GF-D8 (cell line): ENCODE measurements at places on chromosomes 1 and 21.

DNA sequence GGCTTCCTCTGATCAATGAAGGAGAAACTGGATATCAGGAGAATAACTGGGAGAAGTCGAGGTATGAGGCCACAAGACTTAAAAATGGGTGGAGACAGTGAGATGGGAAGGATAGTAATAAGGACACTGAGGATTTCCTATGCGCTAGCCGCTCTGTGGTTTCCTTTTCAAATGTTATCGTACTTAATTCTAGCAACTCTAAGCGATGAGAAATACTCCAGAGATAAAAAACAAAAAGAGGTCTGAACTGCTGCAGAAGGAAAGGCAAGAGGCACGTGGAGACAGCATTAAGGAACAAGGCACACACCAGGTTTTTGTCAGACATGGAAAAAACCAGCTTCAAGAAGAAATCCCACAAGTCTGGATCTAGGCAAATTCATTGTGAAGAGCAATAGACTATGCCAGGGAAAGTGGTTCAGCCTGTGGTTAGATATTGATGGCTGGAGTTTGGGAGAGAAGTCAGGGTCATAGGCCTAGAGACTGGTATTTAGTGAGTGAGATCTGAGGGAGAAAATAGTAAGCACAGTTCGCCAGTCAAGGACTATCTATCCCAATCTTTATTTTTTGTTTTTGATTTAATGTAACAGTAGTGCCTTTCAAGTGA, 5.3 kb downstream of the CLCA2 start:
- no peak for DNase-seq

- no peak for DNase-seq
Observed at GRCh38 chr1:36658838-36659237, 176.1 kb upstream of the CSF3R start.

DNA sequence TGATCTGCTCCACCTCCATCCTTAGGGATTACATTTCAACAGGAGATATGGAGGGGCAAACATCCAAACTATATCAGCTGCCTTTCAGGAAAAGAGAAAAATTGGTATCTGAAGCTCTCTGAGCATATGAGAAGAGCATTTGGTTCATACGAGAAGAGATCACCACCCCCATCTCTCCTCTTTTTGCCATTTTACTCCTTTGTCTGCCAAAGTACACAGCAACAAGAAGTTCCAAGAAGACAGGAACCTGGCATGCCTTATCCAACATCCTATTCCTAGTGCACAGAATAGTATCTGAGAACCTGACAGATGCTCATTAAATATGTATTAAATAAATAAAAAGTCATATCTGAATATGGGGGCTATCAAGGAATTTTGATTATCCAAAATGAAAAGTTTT, 142.5 kb upstream of the PKN2 start:
- DNase-seq, result no peak

- DNase-seq, result no peak
Observed at GRCh38 chr1:238141353-238141752, 250.6 kb upstream of the ZP4 start.

DNA sequence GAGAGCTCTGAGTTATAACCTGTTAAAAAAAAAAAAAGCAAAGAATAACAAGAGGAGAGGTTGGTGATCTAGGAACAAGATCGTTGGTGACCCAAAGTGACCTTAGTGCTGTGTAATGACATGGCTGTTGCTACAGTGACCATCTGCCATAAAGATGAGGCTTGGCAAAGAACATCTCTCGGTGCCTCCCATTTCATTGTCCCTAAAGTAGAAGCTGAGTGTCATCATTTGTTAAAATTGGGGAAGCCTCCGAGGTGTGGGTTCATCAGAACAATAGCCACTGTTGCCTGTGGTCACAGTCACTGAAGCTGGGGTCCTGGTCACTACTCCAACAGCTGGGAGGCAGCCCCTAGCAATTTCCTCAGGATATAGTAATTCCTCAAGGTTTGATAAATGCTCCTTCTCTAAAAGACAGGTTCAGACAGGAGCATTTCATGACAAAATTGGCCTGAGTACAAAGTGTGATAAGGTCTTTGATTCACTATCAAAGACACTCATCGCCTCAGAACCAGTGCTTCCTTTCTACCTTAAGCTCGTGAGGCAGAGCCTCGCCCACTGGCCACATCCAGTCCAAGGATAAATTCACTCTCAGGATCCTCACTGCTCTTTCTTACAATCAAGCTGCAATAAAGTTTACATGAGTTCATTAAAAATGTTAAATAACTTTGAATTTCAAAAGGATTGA, 81.9 kb upstream of the RGS2 start:
- no peak for DNase-seq

- no peak for DNase-seq
Observed at GRCh38 chr1:111742938-111743549, 3.8 kb upstream of the INKA2 start.

- DNase-seq, result no peak
Observed at GRCh38 chr1:229204921-229205777, 65.8 kb upstream of the RAB4A start.

- DNase-seq, result no peak
Observed at GRCh38 chr1:215923129-215923824, 356.2 kb downstream of the KCTD3 start.

DNA sequence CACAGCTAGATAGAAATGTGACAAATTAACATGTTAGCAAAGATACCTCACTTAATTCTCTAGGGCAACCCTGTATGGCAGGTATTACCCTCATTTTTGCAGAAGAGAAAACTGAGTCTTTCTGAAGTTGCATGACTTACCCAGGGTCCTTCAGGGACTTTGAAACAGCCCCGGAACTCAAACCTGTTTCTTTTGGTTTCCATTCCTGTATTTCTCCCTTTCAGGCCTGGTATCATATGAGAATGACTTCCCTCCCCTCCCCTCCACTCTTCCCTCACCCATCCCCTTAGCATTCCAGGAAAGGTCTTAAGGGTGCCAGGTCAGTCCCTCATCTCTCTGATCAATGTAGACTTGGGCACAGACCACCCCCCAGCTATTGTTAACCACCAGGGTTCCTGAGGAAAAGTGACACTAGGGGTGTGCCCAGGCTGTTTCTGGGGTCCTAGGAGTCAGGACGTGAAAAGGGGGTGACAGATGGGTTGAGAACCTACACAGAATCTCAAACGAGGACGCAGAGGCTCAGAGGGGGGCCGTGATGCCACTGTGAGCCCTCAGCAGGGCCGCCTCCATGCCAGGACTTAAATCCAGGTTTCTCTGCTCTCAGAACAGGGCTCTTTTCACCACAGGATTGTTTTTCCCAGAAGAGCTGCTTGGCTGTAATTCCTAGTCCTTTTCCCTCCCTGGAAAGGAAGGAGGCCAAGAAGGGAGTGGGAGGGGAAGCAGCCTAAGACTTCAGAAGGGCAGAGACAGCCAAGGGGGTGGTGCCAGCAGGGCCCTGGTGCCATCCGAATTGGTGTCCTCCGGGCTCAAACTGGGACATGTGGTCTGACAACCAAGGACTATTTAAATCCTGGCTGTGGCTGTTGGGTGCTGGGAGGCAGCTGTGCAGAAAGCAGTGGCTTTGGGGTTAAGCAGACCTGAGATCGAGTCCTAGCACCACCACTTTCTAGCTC, 2.1 kb upstream of the WASF2 start:
- no peak for DNase-seq

- DNase-seq, result no peak
Observed at GRCh38 chr1:76576876-76577524, 290.3 kb upstream of the ST6GALNAC5 start.

DNA sequence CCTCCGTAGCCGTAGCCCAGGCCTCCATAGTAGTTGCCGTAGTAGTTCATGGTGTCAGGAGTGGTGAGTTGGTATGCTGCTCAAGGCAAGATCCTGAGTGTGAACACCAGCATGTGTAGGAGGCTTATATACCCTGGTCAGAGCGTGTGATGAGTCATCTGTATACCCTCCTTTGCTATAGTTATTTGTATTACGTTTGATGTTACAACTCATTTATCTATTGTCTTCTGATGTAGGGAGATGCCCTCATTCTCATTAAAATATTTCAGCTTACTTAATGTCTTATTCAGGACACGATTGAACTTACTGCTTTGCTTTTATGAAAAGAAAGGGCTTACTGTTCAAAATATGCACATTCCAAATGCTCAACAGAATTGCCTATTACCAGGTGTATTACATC, at the start of gene KRTAP19-5:
KRTAP19-5 (minus strand) TSS at position 101 of the 400 bp plus-strand sequence; CDS start at position 50, 51 bp downstream.
- DNase-seq, result no peak

- no peak for DNase-seq
Observed at GRCh38 chr1:19445417-19446342, 39.7 kb downstream of the CAPZB start.

- no peak for DNase-seq
Observed at GRCh38 chr1:3628445-3628844, 3.6 kb downstream of the TPRG1L start.

DNA sequence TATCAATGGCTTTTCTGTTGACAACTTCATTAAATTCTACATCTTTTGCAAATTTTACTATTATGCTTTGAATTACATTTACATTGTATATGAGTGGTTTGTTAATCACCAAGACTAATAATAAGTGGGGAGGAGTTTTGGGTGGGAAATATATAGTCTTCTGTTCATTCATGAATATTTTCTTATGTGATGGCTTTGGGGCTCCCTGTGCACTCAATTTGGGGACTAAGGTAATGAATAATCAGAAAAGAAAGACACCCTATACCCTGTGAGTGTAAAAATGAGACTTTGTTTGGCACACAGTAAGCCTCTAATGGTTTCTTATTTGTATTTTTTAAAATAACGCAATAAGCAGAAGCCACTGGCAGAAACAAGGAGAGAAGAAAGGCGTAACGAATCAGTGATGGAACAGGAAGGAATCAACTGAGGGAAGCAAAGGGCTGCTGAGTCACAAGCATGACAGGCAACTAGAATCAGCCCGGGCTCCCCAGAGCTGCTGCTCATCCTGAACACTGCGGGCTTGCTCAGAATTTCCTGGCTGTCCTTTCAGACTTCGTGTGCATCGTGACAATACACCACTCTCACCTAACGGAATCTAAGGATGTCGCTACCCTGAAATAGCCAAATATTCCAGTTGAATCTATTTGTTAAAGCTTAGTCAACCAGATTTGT, 20.8 kb upstream of the RGS2 start:
- no peak for DNase-seq

- no peak for DNase-seq
Observed at GRCh38 chr1:114025609-114026401, 46.5 kb downstream of the OLFML3 start.

DNA sequence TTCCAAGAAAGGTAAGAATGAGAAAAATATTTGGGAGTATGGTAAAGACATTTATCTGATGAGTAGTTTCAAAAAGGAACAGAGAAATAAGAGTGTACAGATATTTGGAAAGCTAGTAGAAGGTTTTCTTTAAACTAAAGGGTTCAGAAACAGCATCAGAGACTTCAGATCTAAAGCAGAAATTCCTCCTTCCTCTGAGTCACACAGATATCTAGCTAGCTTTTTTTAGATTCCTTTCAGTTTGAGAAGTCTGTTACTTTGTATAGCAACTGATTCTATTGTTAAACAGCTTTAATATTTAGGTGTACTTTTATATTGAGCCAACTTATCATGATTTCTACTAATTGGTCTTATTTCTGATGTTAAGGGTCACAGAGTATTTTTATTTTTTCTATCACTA, 4.7 kb downstream of the AMY2B start:
- no peak for DNase-seq

GRCh38 chr1:2473198-2473597, 2.9 kb upstream of the PLCH2 start:
- no peak for DNase-seq

DNA sequence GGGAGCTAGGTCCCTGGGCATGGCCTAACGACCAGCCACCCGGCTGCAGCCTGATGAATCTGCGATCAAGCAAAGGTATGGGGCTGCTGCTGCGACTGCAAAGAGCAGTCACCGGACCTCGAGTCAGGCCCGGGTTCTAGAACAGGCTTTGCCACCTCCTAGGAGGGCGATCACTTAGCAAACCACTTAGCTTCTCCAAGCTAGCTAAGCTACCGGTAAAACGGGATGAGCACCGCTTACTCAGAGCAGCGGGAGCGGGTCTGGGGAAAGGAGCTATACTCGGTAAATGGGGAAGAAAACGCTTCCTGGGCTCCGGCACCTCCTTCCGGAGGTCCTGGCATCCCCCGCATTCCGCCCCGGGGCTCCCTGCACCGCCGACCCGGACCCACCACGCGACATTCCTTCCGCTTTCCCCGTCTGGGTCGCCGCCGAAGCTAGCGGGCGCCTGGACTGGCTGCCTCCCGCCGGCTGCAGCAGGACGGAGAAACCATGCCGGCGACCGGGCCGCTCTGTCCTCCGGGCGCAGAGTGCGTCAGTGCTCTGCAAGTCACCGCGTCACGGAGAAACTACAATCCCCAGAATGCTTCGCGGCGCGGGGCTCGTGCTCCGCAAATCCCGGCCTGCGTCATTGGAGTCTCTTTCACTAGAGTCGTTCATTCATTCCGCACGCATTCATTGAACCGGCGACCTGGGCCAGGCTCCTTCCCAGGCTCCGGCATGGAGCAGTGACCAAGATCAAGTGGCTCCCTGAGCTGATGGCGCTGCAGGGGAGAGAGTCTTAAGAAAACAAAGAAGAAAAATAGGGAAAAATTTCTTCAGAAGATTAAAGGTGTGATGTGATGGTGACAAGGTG, at the start of gene LSM10:
LSM10 (minus strand) TSS at position 531 of the 853 bp plus-strand sequence. CDS start 3,779 bp downstream, outside the sequence.
- peak; percentile 68 for DNase-seq

GRCh38 chr1:171636141-171636540, 14.1 kb downstream of the MYOCOS start:
- DNase-seq, result no peak

DNA sequence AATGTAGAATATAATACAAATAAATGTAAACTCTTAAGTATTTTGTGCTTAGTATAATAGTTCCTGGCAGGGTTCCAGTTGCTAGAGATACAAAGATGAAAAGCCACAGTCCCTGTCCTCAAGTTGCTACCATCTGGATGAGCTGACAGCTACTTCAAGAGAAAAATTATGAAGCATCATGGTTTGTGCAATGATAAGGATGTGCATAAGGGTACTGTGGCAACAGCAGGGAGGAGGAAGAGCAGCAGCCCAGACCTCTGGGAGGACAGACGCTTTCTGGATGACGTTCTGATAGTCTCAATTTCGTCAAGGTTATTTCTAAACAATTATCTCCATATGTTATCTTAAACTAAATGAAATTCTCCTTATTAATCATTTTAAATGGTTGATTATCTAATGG, 198.9 kb downstream of the NTNG1 start:
- DNase-seq, result no peak

DNA sequence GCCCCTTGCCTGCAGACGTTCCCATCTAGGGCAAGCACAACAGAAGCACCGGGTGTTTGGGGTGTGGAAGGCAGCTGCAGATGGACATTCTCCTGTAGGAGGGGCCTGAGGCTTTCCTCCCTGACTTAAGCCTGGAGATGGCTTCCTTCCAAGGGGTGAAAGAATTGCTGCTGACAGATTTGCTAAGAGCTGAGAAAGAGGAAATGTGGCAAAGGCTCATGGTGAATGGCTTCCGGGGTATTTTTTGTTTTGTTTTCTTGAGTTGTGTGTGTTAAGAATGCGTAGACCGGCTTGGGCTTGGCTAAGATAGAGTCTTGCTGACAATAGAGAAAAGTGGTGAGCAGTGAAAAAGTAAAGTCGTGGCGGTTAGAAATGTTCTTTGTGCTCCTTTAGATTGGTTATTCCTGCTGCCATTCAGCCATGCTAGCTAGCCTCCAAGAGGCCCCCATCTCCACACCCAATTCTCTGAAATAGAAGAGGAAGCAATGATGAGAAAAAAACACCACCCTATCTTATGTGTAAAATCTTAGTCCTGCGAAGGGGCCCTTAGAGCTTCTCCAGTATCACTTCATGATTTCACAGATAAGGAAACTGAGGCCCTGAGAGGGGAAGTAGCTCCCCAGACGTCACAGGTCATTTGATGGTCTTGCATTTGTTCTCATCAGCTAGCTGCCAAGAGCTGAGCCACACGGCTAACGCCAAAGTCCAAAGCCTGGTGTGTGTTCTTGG, 36.9 kb downstream of the EIF2D start:
- DNase-seq, result peak; percentile 97
